ENCODE measurements at places on chromosomes 1 and 21.

GRCh38 chr1:28470146-28470545, 35.7 kb upstream of the RCC1 start:
- DNase-seq = no peak

DNA sequence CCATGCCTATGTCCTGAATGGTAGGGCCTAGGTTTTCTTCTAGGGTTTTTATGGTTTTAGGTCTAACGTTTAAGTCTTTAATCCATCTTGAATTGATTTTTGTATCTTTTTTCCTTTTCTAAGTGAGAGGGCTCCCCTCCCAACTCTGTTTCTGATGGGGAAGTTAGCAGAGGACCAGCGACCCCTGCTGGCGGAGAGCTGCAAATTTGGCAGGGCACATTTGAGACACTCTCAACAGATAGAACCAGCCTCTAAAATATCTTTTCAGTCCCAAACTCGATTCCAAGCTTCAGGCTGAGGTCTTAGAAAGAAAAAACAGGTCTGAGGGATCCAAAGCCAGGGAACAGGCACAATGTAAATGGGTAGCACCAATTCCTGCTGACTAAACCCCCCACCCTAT, 32.5 kb downstream of the LRRC3 start:
- no peak for DNase-seq

- DNase-seq = no peak
These were observed 27.5 kb upstream of the TCEA3 start for GRCh38 chr1:23452011-23452411.

DNA sequence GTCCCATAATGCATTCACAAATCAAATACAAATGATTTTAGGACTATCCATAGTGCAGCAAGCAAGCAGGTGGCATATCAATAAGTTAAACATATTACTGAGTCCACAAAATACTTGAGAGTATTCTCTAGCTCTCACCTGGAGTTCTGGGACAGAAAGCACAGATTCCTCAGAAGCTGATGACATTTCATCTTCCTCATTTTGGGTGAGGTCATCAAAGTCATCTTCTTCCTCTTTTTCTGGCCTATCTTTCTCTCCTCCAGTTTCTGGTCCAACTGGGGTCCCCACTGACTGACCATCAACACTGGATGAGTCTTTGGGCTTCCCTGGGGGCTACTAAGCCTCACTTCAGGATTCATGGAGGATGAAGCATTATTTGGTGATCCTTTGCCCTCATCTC, 38.9 kb downstream of the YY1AP1 start:
- DNase-seq = no peak

DNA sequence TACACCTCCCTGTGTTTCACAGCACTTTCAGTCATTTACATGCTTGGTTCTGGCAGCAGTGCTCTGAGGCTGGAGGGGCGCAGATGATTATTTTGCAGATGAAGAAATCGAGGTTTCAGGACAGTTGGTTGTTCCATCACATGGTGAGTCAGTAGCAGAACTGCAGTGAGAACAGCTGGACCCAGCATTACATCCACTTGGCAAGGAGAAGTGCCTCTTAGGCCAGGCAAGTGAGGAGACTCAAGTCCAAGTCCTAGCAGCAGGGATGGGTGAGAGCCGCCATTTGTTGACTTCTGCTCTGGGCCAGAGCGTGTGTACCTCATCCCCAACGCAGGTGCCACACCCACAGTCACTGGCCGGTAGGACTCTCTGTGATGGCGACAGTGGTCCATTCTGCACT, 26.8 kb upstream of the EPHA8 start:
- DNase-seq = no peak

DNA sequence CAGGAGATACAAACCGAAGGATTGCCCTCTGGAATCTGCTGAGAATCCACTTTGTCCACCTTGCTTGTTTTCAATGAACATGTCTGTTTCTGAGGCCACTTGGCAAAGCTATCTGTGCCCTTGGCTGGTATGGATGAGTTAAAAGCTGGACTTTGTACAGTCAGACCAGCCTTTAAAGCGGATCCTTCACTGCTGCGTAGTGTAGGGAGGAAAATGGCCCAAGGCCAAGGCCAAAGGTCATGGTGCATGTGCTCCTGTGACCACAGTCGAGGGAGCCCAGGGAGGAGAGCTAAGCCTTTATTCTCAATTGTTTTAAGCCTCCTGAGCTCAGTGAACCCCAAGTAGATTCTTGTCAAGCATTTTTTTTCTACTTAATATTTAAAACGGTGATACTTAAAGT, 37.0 kb downstream of the KCNJ15 start:
- no peak for DNase-seq

DNA sequence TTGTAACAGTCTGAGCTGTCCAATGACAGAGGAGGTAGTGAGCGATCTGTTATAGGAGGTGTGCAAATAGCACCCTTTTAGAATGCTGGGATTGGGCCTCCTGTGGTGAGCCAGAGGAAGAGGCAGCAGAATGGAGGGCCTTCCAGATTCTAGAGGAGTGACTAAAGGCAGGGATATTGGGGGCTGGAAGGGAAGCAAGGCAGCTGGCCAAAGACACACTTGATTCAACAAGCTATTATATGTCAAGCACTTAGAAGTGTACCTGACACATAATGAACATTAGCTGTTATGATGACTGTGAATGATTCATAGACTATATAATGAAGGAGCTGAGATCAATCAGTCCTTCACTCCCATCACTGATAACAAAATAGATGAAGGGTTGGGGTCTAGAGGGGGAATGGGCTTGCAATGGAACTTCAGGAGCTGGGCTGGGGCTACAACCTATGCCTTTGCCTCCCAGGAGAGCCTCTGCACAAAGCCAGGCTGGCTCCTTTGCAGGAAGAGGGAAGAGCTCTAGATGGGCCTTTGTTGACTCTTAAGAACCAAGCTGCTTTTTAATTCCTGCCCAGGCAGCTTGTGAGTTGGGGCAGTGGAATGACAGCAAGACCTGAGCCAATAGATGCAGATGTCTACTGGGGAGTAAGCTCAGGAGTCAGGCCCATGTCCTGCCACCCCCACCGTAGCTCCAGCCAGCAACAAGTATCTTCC, 2.3 kb upstream of the MKNK1 start:
- DNase-seq = no peak

- no peak for DNase-seq
These were observed 5.5 kb downstream of the C1QB start for GRCh38 chr1:22658385-22659163.

- DNase-seq = no peak
These were observed 3.5 kb downstream of the SLAMF7 start for GRCh38 chr1:160742428-160743127.

- no peak for DNase-seq
These were observed 17.3 kb downstream of the WDR47 start for GRCh38 chr1:109024646-109025045.
